ENCODE measurements at places on chromosomes 5 and 9. TPM values are rescaled to one million over a fixed set of nuclear protein-coding genes. Genes with fewer than 3 reads are reported as not detected.
A peak's percentile ranks its signal among the peaks of the same experiment; 100 is the strongest.

The GRXCR2 gene
- total RNA-seq, result not detected

The RANBP17 gene
- 4.8 TPM for total RNA-seq

The SAP30L gene
- total RNA-seq, result 22.2 TPM

The PWWP2A gene
- 13.7 TPM for total RNA-seq

The CEP72 gene
- total RNA-seq, result 0.99 TPM

The PRRX2 gene
- total RNA-seq, result 0.44 TPM

The ATP10B gene
- under 0.01 TPM for total RNA-seq

The ZNF454 gene
- total RNA-seq, result 1.2 TPM

The CORO2A gene
- total RNA-seq, result 0.22 TPM

The ANKDD1B gene
- total RNA-seq, result 0.22 TPM

The FOXD4L6 gene
- total RNA-seq, result under 0.01 TPM

The LCN9 gene
- total RNA-seq, result not detected

DNA sequence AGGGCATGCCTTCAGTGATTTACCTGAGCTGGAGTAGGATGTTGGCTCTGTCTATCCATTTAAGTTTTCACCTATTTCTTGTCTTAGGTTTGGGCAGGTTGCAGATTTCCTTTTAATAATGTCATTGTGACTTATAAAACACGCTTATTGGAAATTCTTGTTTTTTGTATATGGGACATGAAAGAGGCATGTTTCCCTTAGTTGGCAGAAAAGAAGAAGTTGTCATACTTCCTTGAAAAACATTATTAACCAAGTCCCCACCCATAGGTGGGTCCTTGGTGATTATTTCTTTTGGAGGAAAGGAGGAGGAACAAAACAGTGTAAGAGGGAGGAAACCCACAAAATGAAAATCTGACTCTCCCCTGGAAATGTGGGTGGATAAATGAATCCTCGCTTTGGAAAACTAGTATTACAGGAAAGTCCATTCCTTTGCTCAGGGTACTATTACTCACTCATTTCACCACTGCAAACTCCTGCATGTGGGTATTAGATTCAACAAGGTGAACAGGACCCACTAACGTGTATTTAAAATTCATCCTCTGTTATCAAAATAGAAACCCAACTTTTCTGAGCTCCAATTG lies 9.3 kb downstream of the CER1 start:
- DNase-seq, result no peak

GRCh38 chr9:125699870-125700269 lies 7.1 kb downstream of the MAPKAP1 start:
- DNase-seq, result no peak

DNA sequence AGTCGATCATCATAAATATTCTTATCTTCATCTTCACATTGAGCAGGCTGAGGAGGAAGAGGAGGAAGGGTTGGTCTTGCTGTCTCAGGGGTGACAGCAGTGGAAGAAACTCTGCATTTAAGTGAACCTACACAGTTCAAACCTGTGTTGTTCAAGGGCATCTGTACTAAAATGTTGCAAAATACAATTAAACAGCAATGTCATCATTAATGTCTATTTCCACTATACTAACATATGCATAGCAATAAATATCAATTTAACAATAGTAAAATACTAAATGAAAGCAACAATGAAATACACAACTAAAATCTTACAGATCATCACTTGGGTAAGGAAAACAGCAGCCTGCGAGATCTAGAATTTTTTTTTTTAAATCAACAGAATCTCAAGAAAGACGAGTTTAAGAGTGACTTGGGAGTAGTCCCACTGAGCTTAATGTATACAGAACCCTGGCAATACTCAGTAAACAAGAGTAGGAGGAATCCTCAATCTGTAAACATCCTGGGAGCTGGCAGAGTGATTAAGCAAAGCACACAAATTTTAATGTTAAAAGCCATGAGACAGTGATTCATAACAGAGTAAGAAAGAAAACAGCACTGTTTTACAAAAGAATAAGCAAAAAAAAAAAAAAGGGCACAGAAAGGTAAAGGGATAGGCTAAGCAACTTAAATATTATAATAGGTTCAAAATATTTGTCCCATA lies 10.0 kb downstream of the HOMER1 start:
- DNase-seq, result no peak

DNA sequence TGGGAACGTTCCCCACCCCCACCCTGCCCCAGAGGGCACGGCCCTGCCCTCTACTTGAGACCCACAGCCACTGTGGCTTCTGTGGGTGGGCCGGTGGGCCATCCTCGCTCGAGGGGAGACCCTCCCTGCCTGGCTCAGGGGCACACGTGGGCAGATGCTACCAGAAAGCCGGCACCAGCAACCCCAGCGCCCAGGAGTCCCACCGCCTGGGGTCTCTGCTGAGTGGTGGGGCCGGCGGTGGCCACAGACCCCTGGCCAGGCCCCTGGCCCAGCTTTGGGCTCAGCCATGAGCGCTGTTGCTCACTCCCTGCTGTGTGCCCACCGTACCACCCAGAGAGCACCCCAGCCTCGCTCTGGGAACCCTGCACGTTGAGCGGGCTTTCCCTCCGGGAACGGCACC lies 16.5 kb upstream of the NRARP start:
- no peak for DNase-seq

DNA sequence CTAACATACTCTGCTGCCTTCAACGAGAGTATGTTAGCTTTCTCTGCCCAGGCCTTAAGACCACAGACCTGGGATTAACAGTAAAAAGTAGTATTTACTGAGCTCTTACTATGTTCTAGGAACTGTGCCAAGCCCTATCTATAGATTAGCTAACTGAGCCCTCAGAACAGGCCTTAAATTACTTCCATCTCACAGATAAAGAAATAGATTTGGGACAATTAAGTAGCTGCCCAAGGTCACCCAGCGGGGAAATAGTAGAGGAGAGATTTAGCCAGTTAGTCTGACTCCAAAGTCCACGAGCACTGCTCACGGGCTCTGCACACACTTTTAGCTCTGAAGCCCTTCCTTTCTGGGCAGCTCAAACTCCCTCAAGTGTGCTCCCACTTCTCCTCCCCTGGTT lies 64.5 kb upstream of the EQTN start:
- DNase-seq, result no peak

DNA sequence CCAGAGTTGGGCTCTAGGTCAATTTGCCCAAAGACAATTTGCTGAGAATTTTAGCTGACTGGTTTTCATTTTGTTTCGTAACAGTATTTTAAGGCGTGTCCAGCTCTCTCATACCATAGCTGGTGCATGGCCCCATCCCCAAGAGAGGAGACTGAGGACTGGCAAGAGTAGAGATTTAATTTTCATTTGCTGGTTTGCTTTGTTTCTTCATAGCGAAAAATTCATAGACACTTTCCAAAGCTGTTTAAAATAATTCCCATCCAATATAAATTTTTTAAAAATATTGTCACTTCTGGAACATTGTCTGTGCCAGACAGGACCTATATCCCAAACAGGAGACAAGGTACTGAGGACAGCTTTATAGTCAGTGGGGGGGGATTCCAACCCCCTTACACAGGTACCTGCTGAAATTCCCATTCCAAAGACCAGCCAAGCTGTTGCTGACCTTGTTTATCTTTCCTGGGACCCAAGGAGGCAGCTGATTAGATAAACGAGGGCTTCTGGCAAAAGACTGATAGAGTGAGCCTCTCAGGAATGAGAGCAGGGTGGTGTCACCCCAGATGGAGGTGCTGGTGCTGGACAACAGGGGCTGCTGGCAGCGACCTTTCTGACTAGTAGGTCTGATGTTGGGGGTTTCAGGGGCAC lies 6.8 kb upstream of the ANGPTL2 start:
- no peak for DNase-seq

- no peak for DNase-seq
Measured at GRCh38 chr9:37243588-37244345, 123.4 kb downstream of the ZCCHC7 start.

DNA sequence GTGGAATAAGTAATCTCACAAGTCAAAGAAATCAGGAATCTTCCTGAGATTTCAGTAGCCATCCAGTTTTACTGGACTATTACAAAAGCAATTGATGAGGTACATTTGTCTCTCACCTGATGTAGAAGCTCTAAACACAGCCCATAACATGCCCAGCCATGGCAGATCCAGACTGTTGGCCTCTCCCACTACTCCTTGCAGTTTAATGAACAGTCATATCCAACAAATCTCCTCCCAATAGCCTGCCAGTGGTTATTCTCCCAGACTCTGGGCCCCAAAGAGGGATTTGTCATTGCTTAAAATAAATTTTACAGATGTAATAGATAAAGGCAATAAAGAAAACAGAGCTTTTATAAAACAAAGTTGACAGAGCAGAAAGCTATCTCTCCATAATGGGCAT lies 80.8 kb downstream of the ZNF608 start:
- DNase-seq, result no peak

DNA sequence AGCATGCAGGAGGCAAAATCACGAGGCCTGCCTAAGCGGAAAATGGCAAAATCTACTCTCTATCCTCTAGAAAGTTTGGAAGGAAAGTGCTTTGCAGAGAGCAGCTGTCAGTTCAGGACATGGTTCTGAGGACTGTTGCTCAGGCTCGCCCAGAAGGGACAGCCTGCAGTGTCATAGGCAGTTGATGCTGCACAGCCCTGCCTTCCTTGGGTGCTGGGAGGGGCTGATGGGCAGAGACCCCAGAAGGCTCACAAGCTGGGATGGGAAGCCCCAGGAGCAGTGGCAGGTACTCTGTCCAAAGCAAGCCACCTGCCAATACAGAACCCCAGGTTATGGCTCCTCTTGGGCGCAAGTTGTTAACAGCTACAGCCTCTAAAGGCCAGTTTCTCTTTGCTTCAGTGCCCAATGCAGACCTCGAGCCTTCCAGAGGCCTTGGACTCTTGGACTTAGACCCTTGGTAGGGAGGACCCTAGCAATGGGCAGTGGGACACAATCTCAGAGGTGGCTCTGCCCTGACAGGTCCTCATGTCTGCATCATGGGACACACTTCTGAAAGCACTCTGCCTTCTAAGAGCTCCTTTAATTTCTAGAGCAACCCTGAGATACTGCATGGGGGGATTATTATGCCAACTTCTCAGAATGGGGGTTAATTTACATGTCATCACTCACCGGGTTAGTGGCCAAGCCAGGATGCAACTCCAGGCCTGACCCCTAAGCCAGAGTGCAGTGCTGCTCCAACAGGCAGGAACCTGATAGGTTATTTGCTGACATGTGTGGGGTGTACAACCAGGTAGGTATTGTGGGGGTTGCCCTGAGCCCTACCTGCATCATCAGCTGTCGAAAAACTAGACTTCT lies 57.1 kb downstream of the MACROH2A1 start:
- DNase-seq, result no peak

- DNase-seq, result no peak
Measured at GRCh38 chr5:5318426-5319190, 103.9 kb upstream of the ICE1 start.

GRCh38 chr5:40669606-40670390 lies 9.9 kb upstream of the PTGER4 start:
- no peak for DNase-seq

- DNase-seq, result peak; percentile 61
Measured at GRCh38 chr9:35813434-35814105, 1.3 kb downstream of the HINT2 start.

- no peak for DNase-seq
Measured at GRCh38 chr9:84001621-84002020, 21.0 kb downstream of the RMI1 start.

DNA sequence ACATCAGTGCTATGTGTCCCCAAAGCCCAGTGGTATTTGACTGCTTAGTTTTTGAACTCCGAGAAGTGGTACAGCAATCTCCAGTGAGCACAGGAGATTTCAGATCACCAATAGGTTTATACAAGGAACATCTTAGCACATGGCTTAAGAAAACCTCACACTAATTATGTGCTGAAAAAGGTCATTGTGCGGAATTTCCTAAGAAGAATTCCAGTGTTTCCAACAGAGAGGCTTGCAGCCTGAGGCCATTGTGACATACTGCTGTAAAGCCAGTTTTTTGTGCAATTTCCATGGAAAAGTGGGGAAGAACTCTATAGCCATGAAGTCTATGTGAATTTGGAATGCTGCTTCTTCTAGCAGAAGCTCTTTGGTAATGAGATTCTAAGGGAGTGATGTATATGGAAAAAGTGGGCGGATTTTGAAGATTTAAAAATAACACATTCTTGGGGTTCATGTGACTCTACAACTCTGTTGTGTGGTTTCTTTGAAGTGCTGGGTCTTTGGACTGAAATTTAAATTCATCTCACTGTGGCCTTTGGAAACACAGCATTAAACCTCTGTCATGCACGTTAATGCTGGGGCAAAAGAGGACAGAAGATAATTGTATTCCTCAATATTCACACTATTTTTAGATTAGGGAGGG lies 110.5 kb upstream of the CD180 start:
- DNase-seq, result no peak

GRCh38 chr9:36479101-36479500 lies 79.0 kb upstream of the RNF38 start:
- no peak for DNase-seq
